ENCODE measurements at places on chromosomes 7 and 10.
A peak's percentile ranks its signal among the peaks of the same experiment; 100 is the strongest.

- no peak for DNase-seq
Measured at GRCh38 chr10:19046679-19047078, 1.9 kb upstream of the MALRD1 start.

DNA sequence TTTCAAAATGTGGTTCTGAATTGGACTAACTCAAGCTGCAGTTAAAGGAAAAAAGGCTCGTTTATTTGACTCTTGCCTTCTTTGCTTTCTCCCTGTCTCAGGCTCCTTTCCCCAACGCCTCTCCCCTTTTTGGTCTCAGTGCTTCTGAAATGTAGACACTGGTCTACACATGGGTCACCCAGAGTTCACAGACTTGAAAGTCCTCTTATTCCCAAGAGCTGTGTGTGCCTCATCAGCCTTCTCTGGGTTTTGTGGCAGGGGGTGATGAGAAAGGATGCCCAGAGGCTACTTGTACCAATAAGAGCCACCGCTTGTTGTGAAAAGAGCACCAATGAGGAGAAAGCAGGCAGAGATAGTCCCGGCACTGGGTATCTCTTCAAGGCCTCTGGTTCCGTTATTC, 125.7 kb downstream of the BICC1 start:
- no peak for DNase-seq

- DNase-seq, result no peak
Measured at GRCh38 chr10:110613996-110614495, 30.1 kb upstream of the RBM20 start.

- no peak for DNase-seq
Measured at GRCh38 chr7:29278337-29279069, 83.9 kb downstream of the CHN2 start.

GRCh38 chr7:127233630-127234029, 19.1 kb downstream of the GRM8 start:
- no peak for DNase-seq

DNA sequence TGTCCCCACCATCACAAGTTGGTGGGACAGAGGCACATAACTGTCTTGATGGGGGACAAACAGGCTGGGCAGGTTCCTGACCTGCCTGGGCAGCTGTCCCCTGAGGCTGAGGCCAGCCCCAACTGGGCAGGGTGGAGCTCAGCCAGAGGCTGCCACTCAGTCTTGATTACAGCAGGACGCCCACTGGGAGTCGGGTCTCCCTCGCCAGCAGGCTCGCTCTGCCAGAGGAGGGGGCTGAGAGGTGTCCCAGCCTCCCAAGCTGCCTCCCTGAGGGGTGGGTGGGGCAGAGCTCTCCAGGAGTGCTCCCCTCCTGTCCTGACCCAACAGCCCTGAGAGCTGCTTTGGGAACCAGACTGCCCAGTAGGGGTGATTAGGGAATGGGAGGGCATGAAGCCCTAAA, 1.8 kb upstream of the CAMK2G start:
- DNase-seq, result no peak

- DNase-seq, result no peak
Measured at GRCh38 chr7:27424749-27425148, 182.1 kb downstream of the EVX1 start.

DNA sequence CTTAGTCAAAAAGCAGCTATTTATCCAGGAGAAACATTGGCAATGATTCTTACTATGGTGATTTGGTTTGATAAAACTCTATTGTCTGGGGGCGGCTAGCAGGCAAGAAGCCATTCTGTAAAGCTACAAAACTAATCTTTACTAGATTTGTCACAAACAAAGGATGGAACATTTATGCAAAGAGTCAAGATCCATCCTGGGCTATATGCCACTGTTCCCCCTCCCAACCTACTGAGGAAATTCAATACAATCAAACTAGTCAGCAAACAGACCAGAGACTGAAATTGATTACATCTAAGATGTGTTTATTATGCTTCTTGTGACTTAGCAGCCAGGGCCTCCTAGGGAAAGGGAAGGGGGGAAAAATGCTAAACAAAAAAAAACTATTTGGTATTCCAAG, 397.6 kb downstream of the GPAM start:
- DNase-seq, result no peak

DNA sequence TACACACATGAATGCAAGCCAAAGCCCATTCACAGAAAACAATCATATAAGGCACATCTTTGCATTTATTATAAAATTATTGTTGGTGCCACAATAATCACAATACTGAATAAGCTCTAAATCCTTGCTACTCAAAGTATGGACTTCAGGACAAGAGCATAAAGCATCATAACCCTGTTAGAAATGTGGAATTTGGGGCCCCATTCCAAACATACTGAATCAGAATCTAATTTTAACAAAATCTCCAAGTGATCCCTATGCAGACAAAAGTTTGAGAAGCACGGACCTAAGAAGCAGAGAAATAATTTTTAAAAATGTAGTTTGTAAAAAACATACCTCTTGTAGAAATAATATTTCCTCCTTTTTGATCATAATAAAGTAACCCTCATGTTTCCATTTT, 199.2 kb downstream of the IMMP2L start:
- no peak for DNase-seq

DNA sequence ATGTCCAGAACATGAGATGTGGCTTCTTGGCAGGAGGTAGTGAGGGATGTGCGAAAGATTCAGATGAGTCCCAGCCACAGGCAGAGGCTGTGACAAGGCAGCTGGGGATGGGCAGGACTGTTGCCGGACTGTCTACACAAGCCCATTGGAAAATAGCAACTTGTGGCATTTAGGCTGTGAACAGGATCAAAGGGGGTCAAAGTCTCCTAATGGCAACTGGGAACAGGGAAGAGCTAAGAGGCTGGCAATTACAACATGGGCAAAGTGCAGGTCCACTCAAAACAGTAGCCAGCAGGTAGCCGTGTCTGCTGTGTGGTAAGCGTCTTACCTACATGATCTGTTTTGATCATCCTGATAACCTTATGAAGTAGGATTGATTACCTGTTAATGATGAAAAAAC, 254.2 kb upstream of the ZNF32 start:
- no peak for DNase-seq

DNA sequence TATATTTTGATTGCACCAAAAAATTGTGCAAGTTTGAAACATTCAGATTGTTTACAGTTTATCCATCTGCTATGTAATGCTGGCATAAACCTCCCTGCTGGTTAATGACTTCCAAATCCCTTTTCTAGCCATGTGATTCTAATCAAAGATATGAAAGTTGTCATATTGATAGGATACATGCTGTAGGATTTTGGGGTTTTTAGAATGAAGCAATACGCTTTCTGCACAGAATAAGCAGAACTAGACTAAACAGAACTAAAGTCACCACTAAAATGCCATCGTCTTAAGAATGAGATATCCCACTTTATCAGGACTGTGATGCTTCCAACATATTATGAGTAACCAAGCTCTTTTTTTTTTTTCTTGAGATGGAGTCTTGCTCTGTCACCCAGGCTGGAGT, 856 bp downstream of the SSMEM1 start:
- DNase-seq, result no peak

GRCh38 chr10:103861505-103861904, 6.1 kb upstream of the SH3PXD2A start:
- no peak for DNase-seq

DNA sequence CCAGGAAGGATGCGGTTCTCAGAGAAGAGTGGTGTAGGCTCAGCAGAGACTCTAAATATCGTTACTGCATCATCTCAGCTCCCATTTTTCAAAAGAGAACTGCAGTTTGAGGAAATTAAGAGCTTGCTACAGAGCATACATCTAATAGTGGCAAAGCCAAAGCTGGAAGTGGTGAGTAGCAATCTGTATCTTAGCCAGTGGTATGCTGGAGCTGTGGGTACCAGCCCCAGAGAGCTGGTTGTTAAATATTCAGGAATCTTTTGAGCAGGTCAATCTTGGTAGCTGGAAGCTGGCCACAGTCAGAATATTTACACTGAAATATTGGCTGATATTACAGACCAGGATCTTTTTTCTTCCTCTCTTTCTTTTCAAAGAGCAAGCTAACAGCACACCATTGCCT, 88.4 kb upstream of the STEAP1B start:
- DNase-seq, result no peak

DNA sequence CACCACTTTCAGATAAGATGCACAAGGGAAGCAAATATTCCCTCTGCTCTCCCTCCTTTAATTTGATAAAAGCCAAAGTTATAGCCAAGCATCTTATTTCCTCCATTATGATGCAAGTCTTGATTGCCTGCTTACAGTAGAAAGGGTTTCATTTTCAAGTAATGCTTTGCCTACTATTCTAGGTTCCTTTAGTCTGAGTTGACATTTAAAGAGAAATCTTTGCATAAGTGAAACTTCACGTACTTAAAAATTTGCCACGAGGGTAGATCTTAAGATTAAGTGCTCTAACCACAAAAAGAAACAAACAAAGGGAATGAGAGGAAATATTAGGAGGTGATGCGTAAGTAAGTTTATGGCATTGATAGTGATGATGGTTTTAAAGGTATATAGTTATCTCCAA, 78.1 kb upstream of the VWDE start:
- DNase-seq, result no peak

- no peak for DNase-seq
Measured at GRCh38 chr7:99618726-99619125, 2.0 kb downstream of the ZSCAN25 start.

- DNase-seq, result no peak
Measured at GRCh38 chr7:32285698-32286097, 204.5 kb downstream of the LSM5 start.

GRCh38 chr7:108809356-108809755, 239.7 kb downstream of the DNAJB9 start:
- DNase-seq, result no peak

DNA sequence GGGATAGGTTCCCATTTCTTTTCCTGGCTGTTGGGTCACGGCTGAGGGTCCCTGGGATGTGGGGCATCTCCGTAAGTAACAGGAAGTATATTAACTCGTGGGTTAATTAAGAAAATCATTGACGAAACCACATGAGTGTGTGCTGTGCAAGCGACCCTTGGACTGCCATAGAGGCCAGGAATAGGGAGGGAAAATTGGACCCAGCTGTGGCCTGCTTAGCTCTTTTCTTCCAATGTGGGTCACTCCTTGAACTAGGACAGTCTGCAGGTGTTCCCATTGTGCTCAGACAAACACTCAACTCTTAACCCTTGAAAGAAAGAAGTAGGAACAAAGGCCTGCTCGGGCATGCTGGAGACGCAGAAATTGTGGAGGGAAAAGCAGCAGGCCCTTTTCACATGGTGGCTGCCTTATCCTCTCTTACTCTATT, 25.6 kb upstream of the PLEKHA1 start:
- DNase-seq, result no peak

DNA sequence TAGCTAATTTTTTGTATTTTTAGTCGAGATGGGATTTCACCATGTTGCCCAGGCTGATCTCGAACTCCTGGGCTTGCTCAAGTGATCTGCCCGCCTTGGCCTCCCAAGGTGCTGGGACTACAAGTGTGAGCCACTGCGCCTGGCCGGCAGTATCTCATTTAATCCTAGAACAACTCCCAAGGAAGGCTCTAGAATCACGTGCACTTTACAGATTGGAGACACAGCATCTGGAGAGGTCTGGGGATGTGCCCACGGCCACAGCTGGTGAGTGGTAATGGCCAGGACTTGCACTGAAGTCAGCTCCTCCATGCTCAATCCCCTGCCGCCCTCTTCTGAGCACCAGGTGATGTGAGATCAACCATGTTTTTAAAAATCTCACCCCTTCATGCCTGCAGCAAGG, 43.1 kb downstream of the CARD11 start:
- DNase-seq, result no peak

GRCh38 chr10:65931291-65932070, 994.4 kb upstream of the LRRTM3 start:
- no peak for DNase-seq

GRCh38 chr7:138654616-138655015, 46.5 kb downstream of the SVOPL start:
- DNase-seq, result no peak

GRCh38 chr7:156203923-156204322, 391.7 kb upstream of the SHH start:
- no peak for DNase-seq

GRCh38 chr10:114632869-114633715, 25.0 kb downstream of the ABLIM1 start:
- no peak for DNase-seq

DNA sequence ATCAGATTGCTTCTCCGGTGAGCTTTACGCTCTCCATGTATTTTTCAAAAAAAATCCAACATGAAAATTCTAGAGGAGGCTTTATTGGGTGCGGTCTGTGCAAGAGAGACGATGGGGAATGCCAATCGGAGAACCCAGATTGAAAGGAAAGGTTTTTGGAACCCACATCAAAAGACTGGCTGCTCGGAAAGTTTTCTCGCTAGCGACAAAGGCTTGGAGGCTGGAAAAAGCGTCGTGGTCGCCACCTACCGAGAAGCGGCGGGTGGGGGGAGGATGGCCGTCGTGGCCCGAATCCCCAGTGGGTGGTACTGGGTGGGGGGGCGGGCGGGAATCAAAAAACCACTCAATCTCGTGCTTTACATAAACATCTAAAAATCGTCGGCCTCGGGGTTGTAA, 1.1 kb upstream of the GTF2I start:
- DNase-seq, result peak; percentile 57

- DNase-seq, result no peak
Measured at GRCh38 chr7:90430614-90431460, 27.6 kb downstream of the CLDN12 start.

GRCh38 chr7:51860305-51860704, 543.7 kb upstream of the COBL start:
- no peak for DNase-seq

GRCh38 chr7:30706316-30706715, 24.1 kb upstream of the CRHR2 start:
- DNase-seq, result no peak

GRCh38 chr7:111198255-111198654, 107.3 kb downstream of the LRRN3 start:
- DNase-seq, result no peak

- DNase-seq, result no peak
Measured at GRCh38 chr7:985915-986741, 3.1 kb downstream of the CYP2W1 start.

GRCh38 chr7:45244981-45245380, 87.4 kb downstream of the RAMP3 start:
- no peak for DNase-seq

- DNase-seq, result no peak
Measured at GRCh38 chr7:29990931-29991330, 1.3 kb upstream of the SCRN1 start.
